Activated CD4-positive, alpha-beta T cell treated with anti-CD3 and anti-CD28 coated beads for 36 hours (primary cell): ENCODE measurements at places on chromosomes 12 and 14.

DNA sequence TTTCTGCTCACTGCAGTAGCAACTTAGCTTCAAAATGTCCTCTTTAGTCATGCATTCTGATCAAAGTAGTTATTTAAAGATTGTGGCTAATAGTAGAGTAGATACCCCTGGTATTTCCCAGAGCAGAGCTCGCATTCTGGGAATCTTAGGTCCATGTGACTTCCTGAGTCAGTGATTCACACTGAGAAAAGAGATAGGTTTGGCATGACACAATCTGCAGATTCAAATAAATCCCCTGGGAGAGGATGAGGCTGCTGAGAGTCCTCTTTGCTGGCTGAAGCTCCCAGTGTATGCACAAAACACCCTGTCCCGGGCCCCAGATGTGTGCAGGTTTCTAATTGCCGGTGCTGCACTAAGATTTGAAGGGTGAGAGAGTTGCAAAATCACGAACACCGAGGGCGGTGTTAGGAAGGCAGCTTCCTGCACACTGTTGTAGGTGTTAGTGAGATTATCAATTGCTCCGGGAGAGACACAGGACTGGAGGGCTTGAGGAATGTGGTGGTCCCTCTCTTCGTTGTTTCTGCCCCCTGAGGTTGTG lies 233.2 kb downstream of the NRXN3 start:
- no peak for DNase-seq

DNA sequence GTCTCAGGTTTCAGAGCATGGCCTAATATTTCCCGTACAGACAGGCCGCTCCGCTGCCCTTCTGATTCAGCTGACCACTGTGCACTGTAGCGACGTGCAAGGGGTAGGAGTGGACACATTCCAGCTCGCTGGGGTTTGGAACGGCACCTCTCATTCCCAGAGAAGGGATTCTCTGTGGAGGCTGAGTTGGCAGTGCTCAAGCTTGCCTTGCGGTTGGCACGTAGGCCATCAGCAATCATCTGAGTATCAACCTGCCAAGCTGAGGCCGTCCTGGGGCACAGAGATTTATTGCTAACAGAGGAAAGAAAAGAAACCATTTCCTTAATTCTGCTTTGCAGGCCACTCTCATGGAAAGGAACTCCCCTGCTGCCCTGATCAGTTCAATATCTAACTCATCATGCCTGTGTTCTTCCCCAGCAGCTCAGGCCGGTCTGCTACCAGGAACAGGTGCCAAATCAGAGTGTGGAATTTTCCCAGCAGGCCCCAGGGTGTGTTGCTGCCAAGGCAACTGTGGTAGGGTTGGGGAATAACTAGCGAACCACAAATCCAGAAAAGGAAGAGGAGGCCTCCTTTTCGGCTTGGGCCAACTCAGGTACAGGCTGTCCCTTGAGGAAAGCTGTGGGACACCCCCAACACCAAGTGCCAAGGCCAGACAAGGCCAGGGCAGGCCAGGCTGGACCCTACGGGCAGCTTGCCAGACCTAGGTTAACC lies 92.5 kb downstream of the SSPN start:
- no peak for DNase-seq

- DNase-seq, result no peak
These were observed 8.5 kb upstream of the PTPRR start for GRCh38 chr12:70929029-70929428.

DNA sequence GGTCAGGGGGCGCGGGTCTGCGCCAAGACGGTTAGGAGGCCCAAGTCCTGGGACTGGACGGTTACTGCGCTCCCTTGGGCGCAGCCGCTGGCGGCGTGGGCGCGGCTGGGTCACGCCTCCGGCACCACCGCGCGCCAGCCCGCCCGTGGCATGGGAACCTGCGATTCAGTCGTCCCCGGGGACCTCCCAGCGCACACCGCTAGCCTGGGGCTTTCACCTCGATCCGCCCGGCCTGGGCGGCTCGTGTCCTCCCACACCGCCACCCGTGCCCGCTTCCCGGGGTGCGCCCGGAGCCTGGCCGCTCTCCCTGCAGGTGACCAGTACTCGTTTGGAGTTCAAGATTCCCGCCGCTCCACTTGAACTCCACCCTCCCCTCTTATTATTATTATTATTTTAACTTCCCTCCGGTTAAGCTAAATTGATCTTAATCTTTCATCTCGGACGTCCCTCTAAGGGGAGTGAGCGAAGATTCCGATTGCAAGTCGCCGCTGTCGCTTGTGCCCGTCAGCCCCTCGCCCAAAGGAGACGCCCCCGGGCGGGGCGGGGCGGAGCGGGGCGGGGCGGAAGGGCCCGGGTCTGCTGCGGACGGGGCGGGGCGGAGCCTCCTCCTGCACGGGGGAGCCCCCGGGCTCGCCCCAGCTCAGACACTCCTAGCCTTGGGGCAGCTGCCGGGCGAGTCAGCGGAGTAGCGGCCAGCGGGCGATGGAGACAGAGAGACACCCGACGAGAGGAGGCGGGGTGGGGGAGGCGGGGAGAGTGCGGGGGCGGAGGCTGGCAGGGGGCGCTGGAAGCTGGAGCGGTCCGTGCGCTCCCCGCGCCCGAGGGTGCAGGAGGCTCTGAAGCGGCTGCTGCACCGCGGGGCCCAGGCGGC lies at the start of gene KCNMB4:
Gene KCNMB4 (plus strand): TSS at position 643 of the 871 bp plus-strand sequence. CDS start 445 bp downstream, outside the sequence.
- peak; percentile 88 for DNase-seq

GRCh38 chr12:103780093-103780440 lies 61.0 kb downstream of the NT5DC3 start:
- DNase-seq, result no peak

- no peak for DNase-seq
These were observed 7.4 kb upstream of the PLEKHG6 start for GRCh38 chr12:6303071-6303470.

GRCh38 chr12:20370014-20370386 lies 1.7 kb downstream of the PDE3A start:
- no peak for DNase-seq

GRCh38 chr14:94471045-94471444 lies 5.0 kb downstream of the SERPINA9 start:
- no peak for DNase-seq

DNA sequence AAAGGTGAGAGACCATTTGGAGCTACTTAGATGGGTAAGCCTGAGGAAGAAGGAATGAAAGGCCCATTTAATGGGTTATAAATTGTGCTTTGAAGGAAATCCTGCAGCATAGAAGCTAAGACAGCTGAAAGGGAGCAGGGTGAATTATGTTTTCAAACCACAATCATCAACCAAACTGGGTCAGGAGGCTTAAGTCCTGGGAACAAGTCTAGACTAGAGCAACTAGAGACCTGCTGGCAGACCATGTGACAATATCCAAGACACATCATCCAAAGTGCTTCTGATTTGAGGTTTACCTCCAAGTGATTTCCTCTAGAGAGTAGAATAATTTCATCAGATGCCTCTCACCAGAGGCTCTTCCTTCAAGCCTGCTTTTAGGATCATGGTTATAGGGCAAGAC lies 53.7 kb downstream of the MAP3K9 start:
- DNase-seq, result no peak

GRCh38 chr14:52563120-52563519 lies 10.5 kb downstream of the GPR137C start:
- no peak for DNase-seq

- peak; percentile 85 for DNase-seq
These were observed 532 bp downstream of the FKBP11 start for GRCh38 chr12:48924617-48925303.

GRCh38 chr14:22887990-22888378 lies 5.0 kb downstream of the REM2 start:
- peak; percentile 76 for DNase-seq

- DNase-seq, result no peak
These were observed 7.8 kb downstream of the SLC38A1 start for GRCh38 chr12:46260913-46261476.

DNA sequence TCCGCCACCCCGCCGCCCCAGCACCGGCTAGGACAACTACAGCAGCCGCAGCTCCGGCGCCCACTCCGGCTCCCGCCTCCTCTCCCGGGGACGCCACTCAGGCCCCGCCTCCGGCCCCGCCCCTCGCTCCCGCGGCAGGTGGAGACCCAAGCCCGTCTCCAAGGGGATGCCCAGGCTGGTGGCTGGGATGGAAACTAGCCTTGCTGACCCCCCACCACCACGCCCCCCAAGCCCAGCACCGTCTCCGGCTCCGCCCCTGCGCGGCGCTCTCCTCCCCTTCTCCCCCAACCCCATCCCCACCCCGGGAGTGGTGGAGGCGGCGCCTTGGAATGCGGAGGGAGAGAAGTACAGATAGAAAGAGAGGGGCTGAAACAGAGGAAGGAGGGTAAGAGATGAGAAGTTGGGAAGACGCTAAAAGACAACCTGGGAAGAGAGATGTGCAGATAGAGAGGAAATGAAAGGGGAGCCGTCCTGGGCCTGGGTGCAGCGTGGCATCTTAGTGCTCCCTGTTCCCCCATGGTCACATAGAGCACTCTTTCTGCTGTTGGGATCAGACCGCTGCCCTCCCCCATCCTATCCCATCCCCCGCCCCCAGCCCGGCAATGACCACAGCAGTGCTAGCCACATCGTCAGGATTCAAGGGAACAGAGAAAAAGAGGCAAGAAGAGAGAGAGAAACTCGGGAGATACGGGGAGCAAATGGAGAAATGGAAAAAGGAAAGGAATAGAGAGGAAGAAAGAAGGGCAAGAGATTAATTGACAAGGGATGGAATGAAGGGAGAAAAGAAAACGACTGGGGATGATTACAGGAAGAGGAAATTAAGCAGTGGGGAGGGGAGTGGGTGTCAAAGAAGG lies at the start of gene ITGA7:
Gene ITGA7 (minus strand): TSS at position 64 of the 854 bp plus-strand sequence. CDS start 222 bp downstream, outside the sequence.
- peak; percentile 75 for DNase-seq

DNA sequence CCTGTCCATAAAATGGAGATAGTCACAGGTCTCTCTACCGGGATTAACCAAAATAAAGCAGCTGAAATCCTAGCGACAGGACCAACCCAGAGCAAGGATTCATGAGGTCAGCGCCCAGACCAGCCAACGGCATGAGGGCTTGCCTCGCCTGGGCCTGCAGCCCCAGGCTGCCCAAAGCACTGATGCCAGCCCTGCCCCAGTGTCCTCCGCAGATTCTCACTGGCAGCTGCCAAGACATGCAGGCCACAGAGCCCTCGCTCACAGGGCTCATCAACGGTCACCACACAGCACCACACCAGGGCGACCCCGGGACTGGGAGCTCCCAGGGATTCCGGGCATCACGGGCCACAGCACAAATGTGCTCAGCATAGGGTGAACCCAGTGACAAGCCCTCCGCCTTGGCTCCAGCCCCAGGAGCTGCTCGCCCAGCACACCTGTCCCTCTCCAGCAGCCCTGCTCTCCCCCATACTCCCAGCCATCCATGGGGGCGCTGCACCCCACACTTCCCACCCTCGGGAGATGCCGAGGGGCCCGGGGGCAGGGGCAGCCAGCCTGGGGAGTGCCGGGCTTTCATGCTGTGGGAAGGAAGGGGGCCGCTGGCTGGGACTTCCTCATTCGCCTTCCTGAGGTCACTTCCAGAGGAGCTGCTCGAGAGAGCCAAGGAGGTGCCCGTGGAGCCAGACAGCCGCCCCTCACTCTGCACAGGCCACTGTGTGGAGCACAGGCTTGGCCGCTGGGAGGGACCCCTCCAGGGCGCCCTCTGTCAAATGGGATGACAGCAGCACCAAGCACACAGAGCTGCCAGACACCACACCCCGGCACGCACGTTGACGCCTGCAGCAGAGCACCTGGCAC lies 14.1 kb downstream of the RAB35 start:
- no peak for DNase-seq

GRCh38 chr12:10305411-10305810 lies 2.3 kb upstream of the KLRD1 start:
- DNase-seq, result no peak

GRCh38 chr14:71319666-71320065 lies 412.4 kb downstream of the PCNX1 start:
- no peak for DNase-seq

DNA sequence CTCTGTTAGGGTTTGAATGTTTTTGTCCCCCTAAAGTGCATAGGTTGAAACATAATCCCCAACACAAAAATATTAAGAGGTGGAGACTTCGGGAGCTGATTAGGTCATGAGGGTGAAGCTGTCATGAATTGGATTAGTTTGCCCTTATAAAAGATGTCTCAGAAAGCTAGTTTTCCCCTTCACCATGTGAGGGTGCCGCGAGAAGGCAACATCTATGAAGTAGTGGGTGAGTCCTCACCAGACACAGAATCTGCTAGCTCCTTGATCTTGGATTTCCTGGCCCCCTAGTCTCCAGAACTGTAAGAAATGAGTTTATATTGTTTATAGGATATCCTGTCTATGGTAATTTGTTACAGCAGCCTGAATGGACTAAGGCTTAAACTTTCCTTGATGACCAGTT lies 301.5 kb upstream of the ATP2B1 start:
- no peak for DNase-seq

DNA sequence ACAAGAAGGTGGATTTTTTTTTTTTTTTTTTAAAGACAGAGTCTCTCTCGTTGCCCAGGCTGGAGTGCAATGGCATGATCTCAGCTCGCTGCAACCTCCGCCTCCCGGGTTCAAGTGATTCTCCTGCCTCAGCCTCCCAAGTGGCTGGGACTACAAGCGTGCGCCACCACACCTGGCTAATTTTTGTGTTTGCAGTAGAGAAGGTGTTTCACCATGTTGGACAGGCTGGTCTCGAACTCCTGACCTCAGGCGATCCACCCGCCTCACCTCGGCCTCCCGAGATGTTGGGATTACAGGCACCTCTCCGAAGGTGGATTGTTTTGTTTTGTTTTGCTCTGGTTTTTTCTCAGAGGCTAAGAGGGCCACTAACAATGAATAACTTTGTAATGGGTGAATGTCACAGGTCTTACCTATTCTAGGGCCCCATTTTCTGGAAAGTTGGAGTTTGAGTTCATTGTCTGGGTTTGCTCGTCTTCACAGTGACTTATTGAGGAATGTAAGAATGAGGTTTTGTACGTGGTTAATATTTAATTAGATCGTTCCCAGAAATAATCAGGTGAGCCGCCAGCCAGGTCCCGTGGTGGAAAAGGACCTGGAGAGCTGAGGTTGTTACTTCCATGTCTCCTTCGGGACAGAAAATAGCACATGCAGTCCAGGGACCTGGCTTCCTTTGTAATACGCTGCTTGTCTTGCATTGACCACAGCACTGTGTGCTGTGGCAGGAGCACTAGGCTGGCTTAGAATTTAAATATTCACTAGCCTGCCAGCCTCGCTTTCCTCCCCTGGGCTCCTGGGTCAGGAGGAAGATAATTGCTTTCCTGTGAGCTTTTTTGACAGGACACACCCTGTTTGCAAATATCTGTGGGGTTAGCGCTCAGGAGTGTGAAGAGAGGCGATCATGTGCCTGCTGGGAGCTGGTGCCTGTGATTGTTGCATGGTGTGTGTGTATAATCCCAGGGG lies 2.3 kb downstream of the HIP1R start:
- DNase-seq, result no peak

DNA sequence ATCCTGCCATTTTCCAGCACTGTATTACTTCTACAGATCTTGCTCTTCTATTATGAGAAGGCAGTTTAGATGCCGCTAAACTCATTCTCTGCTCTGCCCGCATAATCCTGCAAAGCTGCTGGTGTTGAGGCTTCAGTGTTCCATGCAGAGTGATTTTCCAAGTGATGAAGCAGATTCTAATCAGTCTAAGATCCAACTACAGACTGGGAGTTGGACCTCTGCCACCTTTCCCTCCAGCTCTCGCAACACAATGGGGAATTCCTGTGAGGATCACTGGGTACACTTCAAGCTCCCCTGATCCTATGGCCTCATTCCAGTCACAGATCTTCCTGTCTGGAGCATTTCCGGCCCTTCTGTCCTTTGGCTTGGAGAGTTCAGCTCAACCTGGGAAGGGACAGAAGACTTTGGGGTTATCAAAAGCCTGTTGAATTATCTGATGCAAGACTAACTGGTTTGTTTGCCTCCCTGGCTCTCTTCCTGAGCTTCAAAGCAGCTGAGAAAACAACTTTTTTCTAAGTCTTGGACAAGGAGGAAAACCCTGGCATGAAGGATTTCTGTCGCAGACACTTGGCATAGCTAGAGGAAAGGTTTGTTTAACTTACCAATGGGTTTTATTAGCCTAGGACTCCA lies 333.9 kb downstream of the ZFP36L1 start:
- no peak for DNase-seq

- peak; percentile 38 for DNase-seq
These were observed 692 bp downstream of the MYG1 start for GRCh38 chr12:53300187-53300586.
